ENCODE measurements at places on chromosomes 5 and 9.
A peak's percentile ranks its signal among the peaks of the same experiment; 100 is the strongest.

- peak; percentile 86 for DNase-seq
These were observed 28.4 kb downstream of the RUSC2 start for GRCh38 chr9:35518225-35518821.

GRCh38 chr9:128175726-128176125 is 15.6 kb downstream of the CIZ1 start:
- no peak for DNase-seq

DNA sequence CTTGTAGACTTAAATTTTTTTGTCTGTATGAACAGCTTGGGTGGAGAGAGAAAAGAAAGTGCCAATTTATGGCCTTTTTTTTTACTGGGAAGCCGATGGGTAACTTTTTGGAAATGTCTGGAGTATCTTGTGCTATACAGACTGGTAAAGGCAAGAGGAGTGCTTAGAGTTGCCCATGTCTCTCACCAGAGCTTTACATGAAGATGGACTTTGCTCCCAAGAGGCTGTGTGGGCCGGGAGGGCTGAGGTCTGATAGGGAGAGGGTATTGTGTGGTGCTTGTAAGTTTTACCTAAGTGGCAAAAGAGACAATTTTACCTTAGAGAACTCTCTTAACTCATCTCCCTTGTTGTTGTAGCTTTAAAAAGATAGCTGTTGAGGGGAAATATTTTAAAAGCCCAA is 203.2 kb downstream of the SEMA6A start:
- no peak for DNase-seq

- DNase-seq = peak; percentile 35
These were observed 14.1 kb downstream of the TRIM7 start for GRCh38 chr5:181190711-181191525.

DNA sequence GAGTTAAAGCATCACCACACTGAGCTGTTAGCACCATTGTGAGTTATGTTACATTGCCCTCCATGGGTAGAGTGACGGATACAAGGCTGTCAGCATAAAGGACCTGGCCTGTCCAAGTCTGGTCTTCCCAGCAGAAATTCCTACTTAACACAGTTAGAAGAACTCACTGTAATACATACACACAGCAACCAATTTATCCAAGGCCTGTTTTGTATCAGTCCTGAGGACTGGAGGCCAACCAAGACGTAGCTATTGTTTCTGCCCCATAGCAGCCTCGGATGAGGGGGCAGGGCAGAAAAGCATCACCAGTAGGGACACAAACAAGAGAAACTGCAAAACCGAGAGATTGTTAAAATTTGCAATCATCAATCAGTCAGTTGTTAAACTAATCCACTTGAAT is 66.0 kb upstream of the CKMT2 start:
- DNase-seq = no peak

- DNase-seq = peak; percentile 13
These were observed 21.4 kb upstream of the FLT4 start for GRCh38 chr5:180670586-180671359.

- DNase-seq = no peak
These were observed 163.7 kb upstream of the TRPC7 start for GRCh38 chr5:136529081-136529480.

- no peak for DNase-seq
These were observed 10.9 kb upstream of the FCN2 start for GRCh38 chr9:134869554-134870300.

DNA sequence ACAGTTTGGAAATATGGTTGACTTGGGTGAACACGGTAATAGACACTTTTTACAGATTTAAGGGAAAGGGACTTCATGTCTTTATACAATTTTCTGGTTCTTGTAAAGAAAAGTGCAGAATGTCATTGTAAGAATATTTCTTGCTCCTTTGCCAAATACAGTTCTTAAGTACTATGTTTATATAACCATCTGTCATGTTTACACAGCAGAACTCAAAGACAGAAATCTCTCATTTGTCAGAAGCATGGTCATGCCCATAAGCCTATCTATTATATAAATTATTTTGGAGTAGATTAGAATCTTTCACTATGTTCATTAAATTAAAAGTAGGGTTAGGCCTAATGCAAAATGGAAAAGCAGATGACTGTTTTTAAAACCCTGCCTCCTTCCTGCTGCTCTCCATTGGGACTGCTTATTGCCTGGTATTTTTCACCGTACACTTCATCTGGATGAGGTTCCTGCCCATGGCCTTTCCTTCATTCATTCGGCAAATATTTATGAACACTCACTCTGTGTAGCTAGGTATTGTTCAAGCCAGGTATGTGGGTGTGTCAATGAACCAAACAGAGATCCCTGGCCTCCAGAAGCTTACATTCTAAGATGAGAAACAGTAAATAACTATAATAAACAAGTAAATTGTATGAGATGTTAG is 558.1 kb downstream of the NR2F1-AS1 start:
- DNase-seq = no peak

DNA sequence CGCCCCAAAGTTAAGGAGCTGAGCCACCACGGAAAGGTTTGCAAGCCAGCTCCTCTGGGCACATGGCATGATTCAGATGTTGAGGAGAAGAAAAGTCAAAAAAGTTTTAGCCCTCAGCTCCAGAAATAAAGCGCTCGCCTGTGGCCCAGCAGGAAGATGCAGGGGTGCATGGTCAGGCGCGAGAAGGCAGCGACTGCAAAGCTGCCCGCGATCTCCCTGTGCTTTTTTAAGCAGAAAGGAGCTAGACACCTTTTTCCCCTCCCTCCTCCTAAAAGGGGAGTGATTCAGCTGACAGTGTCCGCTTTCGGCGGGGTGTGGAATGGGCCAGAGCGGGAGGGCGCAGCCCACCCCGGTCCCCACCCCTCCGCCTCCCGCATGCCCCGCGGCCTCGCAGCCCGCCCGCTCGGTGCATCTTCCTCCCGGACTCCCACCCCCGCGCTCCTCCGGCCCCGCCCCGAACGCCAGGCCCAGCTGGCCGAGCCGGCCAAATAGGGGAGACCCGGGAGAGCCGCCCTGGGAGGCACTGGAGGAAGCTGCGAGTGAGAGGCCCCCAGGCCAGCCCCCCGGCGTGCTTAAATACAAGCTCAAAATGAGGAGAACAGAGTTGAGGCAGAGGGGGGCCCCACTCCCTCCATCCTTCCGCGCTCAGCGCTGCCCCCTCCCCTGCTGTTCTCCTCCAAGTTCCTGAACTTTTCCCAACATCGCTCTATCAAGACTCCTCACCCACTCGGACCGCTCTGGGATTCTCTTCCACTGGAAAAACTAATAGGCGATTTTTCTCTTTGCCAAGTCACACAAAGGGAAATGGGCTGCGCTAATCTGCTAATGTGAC is at the start of gene ADAMTS12:
TSS of gene ADAMTS12 (minus strand) at position 203 of the 832 bp plus-strand sequence. CDS start at position 69, 134 bp downstream.
- peak; percentile 49 for DNase-seq

DNA sequence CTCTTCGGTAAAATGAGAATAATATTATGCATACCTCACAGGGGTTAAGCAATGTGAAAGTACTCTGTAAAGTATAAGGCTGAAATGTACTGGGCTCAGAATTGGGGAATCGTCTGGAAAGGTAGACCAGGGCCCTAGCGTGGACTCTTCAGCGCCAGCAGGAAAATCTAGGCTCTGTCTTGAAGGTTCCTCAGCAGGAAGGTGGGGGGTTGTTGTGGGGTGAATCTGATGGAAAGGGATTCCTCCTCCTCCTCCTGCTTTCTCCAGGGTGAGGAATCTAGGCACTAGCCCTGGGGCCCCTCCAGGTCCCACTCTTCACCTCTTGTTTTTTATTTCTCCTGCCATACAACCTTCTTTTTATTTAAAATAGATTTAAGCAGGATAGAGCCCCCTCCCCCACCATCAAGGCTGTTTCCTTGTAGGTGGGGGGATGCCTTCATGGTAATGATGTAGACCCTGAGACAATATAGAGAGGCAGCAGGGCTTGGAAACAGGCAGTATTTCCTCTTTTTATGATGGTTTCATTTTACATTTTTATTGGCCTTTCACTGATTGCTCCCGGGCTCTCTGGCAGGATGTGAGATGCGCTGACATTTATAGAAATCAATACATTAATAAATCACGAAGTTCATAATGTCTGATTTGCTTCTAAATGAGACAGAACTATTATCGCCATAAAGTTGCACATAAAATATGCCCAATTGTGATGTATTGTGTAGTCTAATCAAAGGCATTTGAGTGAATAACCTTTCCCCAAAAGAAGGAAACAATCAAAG is 78.9 kb upstream of the GABRP start:
- DNase-seq = no peak

DNA sequence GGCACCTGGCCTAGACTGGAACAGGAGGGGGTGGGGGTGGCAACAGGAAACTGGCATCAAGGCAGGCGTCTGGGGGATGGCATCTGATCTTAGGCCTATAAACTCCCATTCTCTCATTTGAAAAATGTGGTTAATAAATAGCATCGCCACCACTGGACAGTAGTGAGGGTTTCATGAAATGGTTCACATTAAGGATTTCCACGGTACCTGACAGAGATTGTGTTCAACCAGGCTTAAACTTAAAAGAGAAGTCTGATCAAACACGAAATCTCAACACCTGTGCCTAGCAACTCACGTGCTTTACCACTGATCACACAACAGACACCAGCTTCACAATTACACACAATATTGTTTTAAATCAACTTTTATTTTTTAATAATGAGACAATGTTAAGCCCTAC is 3.0 kb downstream of the DENND1A start:
- no peak for DNase-seq

GRCh38 chr5:141734501-141735229 is 52.6 kb upstream of the ARAP3 start:
- peak; percentile 66 for DNase-seq

DNA sequence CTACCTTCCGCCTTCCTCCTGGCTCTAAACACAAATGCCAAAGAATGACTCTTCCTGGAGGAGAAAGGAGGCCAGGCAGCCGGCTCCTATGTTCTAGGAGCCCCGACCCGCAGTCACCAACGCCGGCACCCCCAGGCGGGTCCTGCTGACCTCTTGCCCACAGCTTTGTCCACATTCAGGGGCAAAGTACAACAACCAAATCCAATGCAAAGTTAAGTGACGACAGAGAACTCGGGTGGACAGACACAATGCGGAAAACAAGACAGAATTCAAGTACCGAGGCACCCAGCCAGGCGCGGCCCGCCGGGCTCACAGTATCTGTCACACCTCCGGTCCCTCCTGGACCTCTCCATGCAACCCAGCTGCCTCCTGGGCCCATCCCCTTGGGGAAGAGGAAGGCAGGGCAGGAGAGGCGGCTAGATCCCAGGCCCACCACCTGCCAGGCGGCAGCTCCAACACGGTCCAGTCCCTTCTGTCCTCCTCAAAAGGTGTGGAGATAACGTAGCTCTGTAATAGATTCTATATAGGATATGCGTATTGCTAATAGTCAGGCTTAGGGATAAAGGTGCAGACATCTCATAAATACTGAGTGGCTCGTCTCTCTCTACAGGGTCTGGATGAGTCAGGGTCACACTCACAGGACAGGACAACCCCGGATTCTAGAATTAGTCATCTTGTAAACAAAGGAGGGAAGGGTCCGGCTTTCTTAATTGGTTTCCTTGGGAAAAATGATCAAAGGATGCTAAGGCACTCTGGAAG is 46.9 kb upstream of the UBAC1 start:
- DNase-seq = peak; percentile 31

- peak; percentile 21 for DNase-seq
These were observed 129.8 kb upstream of the IL12B start for GRCh38 chr5:159459951-159460538.

DNA sequence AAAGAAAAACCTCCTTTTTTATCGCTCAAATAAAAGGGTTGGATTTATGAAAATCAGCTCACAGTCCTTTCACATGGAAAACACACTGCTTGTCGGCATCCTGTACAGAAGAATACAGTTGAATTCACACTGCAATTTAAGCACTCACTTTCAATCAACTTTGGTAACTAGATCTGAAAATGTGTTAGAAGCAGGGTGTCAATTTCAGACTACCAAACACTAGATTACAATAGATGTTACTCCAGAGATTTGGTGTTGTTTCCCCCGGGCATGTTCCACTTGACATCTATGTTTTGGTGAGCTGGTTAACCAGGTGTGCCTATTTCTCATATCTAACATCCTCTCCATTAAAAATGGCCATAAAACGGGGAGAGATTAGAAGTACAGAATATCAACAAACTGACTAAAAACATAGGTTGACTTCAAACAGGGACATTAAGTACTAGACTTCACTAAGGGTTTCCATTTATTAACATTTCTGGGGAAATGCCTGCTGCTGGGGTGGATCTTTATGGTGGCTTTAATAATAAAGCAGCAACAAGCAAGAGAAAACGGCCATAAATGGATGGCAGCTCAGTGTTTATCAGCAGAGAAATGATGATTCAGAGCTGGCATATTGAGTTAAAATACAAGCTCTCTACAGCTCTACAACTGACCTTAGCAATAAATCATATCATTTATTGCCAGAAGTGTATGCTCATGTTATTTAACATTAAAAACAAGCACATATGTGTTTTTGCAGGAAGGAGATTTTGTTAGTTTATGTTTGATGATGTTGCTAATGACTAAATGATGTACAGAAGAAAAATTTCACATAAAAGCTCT is 158.8 kb downstream of the SLF1 start:
- DNase-seq = no peak

GRCh38 chr9:15743512-15743911 is 190.7 kb downstream of the CCDC171 start:
- DNase-seq = no peak

GRCh38 chr9:130658893-130659698 is 5.3 kb upstream of the PRDM12 start:
- DNase-seq = no peak

- DNase-seq = no peak
These were observed 22.3 kb downstream of the LPCAT1 start for GRCh38 chr5:1501372-1502045.

DNA sequence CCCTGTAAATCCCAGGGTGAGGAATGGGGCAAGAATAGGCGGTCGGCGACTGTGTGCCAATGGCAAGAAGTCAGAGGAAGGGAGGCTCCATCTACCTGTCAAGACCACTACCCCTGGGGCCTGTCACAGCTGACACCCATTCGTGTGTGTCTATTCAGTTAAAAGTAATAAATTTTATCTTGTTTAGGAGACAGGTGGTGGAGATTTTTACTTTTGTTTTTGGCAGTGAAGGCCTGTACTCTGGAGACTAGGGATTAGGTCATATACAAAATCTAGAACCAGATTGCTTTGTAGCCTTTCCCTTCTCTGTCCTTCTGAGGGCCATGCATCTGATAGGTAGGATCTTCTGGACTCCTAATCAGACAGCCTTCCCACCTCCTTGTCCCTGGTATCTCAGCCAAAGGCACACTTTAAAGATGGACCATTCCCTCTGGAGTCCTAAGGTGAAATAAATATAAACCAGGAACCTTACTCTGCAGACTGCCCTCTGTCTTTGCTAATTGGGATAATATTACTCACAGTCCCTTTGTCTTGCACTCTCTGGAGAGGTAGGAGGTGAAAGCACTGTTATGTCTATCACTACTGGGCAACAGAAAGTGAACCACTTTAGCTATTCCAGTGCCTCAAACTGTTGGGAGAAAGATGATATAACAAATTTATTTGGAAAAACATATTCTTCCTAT is 213.2 kb upstream of the ACTBL2 start:
- peak; percentile 33 for DNase-seq

DNA sequence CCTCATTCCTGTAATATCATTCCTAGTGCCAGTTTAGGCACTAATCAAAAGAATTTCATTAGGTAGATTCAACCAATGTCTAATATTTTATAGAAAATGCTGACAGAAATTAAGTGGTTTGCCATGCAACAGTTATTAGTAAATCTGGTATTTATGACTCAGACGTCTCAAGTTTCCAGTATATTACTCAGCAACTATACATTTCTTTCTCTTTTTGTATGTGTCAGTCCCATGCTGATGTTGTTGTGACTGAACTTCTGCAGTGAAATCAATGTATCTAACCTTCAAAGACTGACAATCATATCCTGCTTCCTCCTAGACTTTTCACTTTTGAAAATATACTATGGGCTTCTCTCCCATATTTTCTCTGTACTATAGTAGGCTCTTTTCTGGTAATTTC is 822.5 kb downstream of the NR2F1-AS1 start:
- DNase-seq = peak; percentile 70

All from mammary epithelial cell (primary cell).